ENCODE measurements at places on chromosomes 5 and 9.
A peak's percentile ranks its signal among the peaks of the same experiment; 100 is the strongest.

DNA sequence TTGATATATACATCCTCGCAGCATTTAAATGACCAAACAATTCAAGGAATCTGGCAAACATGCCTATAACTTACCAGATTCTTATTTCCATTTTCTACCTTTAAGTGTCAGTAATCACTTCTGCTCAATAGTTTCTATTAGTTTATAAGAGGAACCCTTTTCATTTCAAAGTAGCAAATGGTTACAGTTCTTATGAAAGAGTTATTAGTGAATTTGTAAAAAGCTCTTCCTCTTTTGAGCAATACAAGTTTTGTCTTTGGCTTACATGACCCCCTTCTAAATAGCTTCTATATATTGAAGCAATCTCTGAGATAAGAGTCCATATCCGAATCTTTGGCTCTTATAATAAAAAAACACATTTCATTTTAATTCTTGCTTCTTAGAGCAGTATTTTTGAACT lies 42.0 kb downstream of the ELL2 start:
- no peak for DNase-seq

DNA sequence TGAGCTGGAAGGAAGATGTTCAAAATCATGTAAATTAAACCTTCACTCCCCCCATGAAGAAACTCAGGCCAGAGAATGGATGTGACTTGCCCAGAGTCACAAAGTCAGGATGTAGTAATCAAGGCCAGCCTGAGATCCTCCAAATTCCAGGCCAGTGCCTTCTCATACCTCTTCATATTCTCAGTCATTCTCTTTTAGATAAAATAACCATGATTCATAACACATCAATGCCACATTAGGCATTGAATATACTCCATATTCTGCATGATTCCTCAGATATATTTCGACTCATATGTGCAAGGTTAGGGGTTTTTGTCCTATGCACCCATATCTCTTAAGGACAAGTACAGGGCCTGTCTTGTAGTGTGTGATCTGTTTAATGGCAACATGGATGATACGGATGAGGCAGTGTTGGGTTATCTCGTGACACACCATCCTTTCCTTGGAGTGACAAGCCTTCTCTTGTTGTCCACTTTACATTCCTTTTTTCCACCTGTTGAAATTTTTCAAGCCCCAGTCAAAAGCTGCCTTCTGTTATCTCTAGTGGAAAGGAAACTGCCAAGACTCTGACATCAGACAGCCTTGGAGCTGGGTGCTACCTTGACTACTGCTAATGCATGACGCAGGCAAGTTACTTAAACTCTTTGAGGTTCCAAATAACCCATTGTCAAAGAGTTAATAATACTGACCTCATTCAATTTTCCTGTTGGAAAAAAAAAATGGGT lies 227.5 kb upstream of the NR4A3 start:
- no peak for DNase-seq

- DNase-seq = no peak
Observed at GRCh38 chr5:59525311-59525710, 368.2 kb downstream of the PDE4D start.

DNA sequence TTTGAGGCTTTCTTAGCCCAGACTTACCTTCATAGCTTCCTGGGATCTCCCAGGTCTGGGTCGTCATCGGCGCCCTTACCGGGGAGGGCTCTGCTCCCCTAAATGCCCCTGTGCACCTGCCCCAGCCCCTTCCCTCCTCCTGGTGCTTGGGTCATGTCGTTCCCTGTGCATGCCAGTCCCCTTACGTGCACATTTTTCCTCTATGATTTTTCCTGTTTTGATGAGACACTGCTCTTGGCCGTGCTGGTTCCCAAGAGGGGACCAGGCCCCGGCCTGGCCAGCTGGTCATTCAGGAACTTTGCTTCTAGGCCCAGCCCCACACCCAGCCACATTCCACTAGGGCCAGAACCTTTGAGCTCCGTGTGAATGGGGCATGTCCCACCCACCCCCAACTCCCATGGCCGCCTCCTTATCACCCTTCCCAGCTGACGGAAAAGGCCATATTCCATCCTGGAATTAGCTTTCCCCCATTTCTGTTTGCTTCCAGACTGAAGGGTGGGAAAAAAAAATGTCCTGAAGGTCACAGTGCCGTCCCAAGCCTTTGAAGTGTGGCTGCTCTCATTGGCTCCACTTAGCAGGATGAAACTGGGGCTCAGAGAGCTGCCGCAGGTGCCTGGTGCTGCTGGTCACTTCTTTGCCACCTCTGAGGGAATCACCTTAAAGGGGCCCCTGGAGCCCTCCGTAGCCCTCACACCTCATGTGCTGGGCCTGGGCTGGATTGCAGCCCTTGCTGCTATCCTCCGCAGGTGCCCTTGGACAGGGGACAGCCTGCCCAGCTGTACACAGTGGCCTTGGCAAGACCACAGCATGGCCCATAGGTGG lies 25.1 kb downstream of the ERGIC1 start:
- DNase-seq = no peak

- peak; percentile 37 for DNase-seq
Observed at GRCh38 chr5:10760096-10760920, 726 bp downstream of the DAP start.

DNA sequence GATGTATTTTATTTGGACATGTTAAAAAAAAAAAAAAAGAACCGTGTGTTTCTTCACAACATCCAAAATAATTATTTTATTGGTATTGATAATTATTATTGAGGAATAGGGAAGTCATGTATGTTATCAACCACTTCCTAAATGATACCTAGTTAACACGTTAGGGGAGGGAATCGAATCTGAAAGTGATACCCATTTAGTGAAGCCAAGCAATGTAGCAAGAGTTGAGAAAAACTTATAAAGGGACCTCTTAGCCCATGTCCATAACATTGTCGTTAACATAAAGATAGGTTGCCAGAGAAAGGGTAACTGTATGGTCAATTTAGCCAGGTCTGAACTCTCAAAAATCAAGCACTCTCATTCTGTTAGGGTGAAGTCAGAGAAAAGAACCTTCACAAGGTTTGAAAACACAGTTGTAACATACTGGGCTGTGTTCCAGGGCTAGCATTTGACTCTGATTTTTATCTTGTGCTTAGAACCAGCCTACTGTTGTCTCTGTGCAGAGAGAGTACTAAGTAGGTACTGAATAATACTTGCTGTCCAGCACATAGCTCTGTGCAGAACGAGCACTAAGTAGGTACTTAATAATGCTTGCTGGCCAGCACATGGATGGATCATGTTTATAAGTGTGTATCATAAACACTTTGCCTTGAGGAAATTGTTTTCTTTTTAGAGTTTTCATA lies 60.4 kb downstream of the GHR start:
- no peak for DNase-seq

- DNase-seq = no peak
Observed at GRCh38 chr9:23651051-23651450, 175.0 kb downstream of the ELAVL2 start.

DNA sequence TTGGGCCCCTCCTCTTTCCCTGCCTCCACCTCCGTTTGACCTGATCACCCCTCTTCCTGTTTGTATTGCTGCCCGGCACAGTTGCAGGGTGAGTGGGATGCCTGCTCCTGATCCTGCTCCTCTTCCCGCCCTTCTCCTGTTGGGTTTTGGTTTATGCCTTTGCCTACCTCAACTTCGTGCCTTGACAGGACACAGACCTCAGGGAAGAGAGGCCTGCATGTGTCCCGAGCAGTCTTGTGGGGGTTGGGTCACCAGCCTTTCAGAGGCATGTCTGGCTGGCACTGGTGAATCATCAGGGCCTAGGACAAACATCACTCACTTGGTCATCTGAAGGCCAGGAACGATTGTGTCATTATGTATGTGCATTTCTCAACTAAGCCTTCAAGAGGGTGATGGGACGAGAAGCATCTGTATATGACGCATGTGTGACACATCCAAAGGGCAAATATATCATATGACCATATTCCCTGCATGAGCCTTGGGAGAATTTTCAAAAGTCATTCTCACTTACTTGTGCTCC lies 56.9 kb downstream of the NPR3 start:
- DNase-seq = no peak

DNA sequence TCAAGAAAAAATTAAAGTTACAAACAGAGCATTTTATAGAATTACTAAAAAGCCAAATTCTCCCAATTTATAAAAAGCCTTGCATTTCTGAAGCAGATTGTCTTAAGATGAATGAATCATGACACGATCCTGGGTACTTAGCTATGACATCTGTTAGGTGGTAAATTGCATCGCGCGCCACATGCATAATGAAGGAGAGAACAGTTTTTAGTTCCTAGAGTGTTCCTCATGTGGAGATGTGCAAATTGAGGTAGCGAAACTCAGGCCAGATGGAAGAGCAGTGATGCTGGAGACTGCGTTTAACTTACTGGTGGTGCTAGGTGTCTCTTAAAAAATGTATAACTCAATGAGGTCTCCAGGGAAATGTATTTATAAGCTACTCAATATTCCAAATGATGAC lies 516.1 kb downstream of the EFNA5 start:
- DNase-seq = no peak

GRCh38 chr9:123239726-123240125 lies 28.7 kb downstream of the STRBP start:
- no peak for DNase-seq

GRCh38 chr5:135565725-135566421 lies 12.9 kb downstream of the CXCL14 start:
- DNase-seq = peak; percentile 76

- DNase-seq = no peak
Observed at GRCh38 chr9:133538851-133539833, 4.6 kb downstream of the ADAMTSL2 start.

GRCh38 chr5:74296685-74297408 lies 343.7 kb downstream of the ENC1 start:
- no peak for DNase-seq

DNA sequence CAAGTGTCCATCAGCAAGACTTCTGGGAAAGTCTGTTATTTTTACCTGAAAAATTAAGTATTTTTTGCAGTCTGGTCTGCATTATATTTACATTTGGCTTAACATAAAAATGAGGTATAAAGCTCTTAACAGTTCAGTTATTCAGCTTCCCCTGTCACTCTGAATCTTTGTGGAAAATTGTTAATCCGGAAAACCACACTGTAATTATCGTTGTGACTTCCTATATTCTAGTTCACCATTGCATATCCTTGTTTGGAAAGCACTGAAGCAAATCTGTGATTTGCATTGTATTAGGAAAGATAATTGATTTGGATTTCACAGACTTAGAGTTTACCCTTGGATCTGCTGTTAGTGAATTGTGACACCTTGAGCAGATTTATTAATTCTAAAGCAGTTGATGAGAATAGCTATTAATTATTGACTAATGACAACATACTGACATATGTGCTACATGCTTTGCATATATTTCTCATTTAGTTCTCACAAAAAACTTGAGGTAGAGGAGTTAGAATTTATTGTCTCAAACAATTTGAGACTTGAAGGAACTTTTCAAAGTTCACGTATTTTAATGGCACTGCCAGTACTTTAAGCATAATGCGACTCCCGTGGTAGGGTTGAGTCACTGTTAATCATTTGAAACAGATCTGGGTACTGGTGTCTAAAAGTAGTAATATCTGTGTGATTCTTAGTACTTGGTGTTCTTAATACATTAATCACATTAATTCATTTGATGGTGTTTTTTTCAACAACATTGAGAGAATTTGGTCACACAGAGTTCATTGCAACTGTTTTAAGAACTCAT lies 71.8 kb upstream of the LRRC70 start:
- DNase-seq = no peak

DNA sequence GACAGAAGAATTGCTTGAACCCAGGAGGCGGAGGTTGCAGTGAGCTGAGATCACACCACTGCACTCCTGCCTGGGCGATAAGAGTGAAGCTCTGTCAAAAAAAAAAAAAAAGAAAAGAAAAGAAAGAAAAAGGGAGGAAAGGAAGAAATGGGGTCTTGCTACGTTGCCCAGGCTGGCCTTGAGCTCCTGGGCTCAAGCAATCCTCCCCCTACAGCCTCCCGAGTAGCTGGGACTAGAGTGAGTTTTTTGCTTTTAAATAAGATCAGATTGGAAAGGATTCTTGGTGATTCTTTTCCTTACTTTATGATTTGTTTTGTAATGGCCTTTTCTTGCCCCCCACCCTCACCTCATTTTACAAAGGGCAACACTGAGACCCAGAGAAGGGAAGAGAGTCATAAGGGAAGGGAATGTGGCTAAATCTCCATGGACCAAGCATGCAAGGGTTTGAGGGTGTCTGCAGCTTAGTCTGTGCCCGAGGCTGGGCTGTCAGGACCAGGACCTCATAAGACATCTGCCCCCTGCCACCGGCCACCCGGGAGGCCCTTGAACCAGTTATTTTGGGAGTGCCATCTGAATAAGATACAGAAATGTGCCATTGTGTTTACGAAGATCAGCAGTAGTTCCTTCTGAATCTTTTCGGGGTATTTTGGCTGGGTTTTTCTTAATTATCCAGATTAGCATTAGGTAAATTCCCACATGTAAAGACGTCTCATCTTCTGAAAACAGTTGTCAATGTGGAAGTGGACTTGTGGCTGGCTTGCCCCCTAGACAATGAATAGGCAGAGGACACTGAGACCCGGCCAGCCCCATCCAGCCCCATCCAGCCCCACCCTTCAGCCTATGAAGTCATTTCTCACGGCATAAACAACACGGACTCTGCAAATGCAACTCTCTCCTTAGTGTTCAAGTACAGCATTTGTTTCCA lies 44.5 kb upstream of the GRHPR start:
- DNase-seq = no peak

DNA sequence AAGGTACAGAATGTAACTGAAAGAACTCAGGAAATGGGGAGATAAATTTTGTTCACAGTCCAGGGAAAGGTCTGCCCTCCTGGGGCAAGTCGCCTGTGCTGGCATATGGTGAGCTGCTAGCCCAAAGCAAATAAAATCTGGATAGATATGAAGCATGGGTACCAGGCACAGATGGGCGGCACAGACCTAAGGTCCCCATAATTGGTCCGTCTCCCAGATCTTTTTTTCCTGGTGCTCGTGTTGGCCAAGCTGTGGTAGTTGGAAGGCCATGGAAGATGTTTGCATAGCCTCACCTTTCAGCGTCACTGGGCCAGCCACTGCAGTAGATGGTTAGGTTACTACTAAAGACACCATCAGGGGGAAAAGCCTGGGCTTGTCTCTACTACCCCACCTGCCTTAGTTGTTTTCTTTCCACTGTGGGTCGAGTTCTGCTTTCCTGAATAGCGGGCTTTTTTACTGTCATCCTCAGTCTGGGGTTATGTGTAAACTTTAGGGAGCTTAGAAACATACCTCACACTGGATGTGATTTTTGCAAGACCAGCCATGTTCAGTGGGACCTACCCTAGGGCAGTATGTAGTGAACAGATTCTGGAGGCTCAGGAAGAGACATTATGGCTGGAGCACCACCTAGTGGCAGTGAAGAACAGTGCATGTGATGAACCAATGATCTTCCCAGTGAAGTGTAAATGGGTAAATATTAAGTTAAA lies 24.2 kb upstream of the GLRX start:
- peak; percentile 85 for DNase-seq

- DNase-seq = no peak
Observed at GRCh38 chr5:151238303-151238741, 14.4 kb upstream of the CCDC69 start.

GRCh38 chr9:106862821-106863720 lies at the start of gene ZNF462:
Gene ZNF462 (plus strand): TSS chr9:106863166. CDS start chr9:106923384, 60,218 bp downstream.
- peak; percentile 27 for DNase-seq
